ENCODE measurements at places on chromosomes 6 and 20.

DNA sequence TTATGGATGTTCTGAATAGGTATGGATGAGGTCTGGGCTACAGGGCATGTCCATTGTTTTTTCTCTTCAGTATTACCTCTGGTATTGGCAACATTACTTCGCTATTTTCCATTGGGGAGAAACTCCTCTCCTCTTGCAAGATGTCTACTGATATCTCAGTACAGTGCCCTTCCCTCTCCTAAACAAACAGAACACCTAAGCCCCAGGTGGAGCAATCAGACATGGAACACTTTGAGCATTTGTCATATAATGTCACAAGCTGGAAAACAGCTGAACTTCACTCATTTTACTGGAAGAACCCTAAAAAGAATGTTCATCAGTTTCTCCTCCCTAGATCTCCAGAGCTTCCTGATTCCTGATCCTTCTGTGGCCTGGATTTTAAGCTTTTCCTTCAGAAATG, 339.8 kb downstream of the FRK start:
- DNase-seq, result no peak

- DNase-seq, result peak; percentile 80
Observed at GRCh38 chr6:36127462-36128016, 2.8 kb upstream of the MAPK13 start.

DNA sequence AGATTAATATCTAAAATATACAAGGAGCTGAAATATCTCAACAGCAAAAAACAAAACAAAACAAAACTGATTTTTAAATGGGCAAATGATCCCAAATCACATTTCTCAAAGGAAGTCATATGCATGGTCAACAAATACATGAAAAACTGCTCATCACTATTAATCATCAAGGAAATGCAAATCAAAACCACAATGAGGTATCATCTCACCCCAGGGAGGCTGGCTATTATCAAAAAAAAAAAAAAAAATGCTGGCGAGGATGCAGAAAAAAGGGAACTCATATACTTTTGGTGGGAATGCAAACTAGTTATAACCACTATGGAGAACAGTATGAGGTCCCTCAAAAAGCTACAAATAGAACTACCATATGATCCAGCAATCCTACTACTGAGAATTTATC, 34.6 kb downstream of the REPS1 start:
- DNase-seq, result no peak

DNA sequence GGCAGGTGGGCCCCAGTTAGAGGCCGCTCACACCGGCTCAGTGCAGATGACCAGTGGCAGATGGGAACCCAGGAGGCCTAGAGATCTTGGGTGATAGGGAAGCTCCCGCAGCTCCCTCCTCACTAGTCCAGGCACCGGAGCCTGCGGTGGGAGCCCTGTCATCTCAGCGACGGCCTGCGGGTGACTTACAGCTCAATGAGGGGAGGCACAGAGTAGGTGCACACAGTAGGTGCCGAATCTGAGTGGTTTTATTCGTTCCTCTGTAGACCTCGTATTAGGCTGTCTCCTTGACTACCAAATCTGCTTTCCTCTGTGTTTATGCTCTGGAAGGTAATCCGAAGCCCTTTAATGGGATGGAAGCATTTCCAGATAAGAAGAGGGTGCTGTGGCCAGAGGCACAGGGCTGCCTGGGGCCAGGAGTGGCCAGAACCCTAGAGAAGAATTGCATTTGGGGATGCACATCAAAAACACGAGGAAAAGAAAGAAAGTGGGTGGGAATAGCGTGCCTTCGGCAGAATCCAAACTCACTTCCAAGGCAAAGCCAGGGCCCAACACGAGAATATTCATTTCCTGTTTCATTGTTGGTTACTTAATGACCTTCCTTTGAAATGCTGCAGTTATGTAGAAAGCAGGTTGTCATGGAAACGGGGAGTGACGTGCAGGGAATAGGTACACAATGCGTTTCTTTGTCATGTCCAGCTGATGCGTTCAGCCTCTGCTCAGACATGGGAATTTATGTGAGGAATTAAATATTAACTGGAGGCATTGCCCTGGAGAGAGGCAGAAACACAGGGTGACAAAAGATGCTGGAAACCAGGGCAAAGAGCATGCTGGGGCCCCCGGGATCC, 24.7 kb downstream of the MYT1 start:
- peak; percentile 47 for DNase-seq

DNA sequence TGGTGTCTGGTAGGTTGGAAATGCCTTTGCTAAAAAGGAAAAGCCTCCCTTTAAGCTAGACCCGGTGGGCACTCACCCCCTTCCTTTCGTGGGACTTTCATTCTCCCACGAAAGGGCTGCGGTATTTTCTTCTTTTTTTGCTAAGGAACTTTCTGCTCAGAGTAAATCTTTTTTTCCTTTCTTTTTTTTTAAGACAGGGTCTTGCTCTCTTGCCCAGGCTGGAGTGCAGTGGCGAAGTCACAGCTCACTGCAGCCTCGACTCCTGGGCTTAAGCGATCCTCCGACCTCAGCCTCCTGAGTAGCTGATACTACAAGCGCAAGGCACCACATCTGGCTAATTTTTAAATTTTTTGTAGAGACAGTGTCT, 4.0 kb downstream of the TP53TG5 start:
- DNase-seq, result no peak

DNA sequence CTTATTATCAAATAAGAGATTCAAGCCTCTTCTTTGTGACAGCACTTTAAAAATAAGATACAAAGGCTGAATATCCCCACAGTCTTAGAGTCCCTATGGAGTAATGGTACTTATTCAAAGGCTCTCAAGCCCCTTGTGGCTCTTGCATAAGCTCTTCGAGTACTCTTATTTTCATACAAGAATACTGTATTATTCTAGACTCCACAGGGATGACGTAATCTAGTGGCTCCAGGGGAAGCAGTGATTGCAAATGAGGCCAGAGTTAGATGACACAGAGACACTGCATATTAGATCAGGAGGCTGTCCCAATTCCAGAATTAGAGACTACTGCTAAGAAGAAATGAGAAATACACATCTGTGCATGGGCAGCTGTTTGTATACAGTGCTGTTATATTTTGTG, 1195.9 kb upstream of the MAP3K7 start:
- no peak for DNase-seq

DNA sequence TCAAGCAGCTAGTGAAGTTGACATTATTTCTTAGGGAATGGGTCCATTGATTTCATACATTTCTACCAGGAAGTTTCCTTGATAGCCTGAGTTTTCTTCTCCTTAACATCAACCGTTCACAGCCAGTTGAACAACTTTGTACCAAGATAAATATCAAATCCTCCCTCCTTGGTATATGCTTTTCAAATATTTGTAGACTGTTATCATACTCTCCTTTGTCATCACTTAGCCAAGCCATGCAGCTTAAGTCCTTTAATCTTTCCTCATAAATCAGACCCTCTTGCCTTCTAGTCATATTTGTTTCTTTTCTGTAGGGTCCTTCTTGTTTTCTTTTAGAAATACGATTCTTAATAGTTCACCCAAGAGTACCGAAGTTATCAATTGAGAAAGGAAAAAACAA, 25.6 kb downstream of the RFX6 start:
- no peak for DNase-seq

DNA sequence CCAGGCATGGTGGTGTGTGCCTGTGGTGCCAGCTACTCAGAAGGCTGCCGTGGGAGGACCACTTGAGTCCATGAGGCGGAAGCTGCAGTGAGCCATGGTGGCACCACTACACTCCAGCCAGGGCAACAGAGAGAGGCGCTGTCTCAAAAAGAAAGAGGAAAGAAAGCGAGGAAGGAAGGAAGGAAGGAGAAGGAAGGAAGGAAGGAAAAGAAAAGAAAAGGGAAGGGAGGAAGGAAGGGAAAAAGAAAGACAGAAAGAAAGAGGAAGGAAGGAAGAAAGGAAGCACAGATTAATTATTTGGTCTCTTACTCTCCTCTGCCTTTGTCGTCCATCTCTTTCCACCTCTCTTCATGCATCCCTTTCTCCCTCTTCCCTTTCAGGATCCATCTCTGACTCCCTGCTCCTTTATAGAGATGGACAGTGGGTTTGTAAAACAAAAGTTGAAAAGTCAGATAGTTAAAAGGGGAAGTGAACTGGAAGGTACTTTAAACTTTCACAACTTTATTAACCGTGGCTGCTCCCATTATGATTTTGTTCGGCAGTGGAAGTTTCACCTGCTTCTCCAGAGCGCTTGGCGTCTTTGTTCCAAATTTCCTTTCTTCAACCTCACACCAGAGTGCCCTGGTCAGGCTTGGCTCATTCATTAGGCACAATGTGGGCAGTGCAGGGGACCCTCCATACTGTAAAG, 1.5 kb downstream of the HLA-DQA1 start:
- DNase-seq, result no peak

- DNase-seq, result no peak
Observed at GRCh38 chr20:20462185-20462584, 94.3 kb downstream of the INSM1 start.

GRCh38 chr6:912871-913835, 220.2 kb upstream of the EXOC2 start:
- DNase-seq, result no peak

- peak; percentile 35 for DNase-seq
Observed at GRCh38 chr6:144585217-144585814, 300.2 kb downstream of the UTRN start.

GRCh38 chr20:46807998-46808397, 86.6 kb upstream of the EYA2 start:
- DNase-seq, result no peak

- no peak for DNase-seq
Observed at GRCh38 chr20:21238818-21239536, 64.2 kb upstream of the XRN2 start.

Measured in RCC 7860 (cell line).